ENCODE measurements at places on chromosomes 5 and 9.
A peak's percentile ranks its signal among the peaks of the same experiment; 100 is the strongest.

- DNase-seq = no peak
Observed at GRCh38 chr9:129026442-129027223, 1.5 kb downstream of the SH3GLB2 start.

- no peak for DNase-seq
Observed at GRCh38 chr5:159620853-159621540, 290.7 kb upstream of the IL12B start.

DNA sequence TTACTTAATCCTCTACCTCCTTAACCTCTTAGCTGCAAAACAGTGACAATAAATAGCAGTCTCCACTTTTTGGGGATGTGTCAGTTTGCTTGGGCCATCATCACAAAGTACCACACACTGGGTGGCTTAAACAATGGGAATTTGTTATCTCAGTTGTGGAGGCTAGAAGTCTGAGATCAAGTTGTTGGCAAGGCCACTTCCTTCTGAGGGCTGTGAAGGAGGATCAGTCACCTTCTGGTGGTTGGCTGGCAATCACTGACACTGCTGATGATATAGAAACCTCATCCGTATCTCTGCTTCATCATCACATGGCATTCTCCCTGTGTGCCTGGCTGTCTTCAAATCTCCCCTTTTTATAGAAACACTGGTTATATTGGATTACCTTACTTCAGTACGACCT, 187.1 kb upstream of the TBC1D2 start:
- DNase-seq = no peak

- DNase-seq = no peak
Observed at GRCh38 chr5:77928776-77929300, 152.7 kb upstream of the TBCA start.

DNA sequence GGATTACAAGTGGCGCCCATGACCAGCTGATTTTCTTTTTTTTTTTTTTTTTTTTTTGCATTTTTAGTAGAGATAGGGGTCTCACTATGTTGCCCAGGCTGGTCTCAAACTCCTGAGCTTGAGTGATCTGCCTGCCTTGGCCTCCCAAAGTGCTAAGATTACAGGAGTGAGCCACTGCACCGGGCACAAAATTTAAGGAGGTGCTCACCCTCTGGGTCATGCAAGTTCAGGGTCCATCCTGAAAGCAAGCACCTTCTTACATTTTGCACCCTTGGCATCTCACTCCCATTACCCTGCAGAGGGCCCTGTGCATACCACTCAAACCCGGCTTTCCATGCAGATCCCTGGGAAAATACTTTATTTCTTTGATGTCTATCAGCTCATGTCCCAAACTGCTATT, 95.6 kb upstream of the ADRA1B start:
- no peak for DNase-seq

- DNase-seq = no peak
Observed at GRCh38 chr9:115211413-115212124, 93.6 kb upstream of the TNC start.

DNA sequence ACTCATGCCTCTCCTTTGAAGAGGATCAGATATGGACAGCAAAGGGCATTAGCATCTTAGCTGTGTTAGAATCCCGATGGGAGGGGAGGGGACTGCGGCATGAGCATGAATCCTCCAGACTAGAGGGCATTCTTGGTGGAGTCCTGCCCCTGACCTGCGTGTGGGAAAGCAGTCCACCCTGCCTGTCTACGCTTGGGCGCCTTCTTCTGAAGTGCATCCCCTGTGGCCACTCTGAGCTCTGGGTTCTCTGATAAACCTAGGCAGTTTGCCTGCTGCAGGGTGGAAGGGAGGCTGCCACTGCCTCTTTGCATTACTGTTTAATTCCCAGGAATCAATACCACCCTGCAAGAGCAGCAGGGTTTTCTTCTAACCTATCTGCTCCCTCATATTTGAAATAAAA, 169.3 kb downstream of the INSYN2B start:
- DNase-seq = no peak

DNA sequence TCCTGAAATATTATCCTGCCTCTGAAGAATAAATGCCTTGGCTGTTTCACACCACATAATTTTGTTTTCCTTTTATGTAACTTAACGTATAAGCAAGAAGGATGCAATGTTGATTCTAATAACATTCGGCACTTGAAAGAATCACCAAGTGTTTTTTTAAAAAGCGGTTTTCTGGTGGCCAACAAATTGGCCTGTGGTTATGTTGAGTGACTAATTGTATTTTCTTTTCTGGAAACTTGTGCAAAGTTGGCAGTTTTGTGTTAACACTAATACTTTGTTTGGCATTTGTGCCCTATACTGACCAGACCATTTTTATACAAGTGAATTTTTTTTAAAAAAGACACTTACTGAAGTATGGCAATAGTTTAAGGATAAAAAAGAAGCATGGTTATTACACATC, 452.7 kb downstream of the BNC2 start:
- no peak for DNase-seq

- DNase-seq = no peak
Observed at GRCh38 chr5:62309107-62309506, 3.1 kb downstream of the KIF2A start.

DNA sequence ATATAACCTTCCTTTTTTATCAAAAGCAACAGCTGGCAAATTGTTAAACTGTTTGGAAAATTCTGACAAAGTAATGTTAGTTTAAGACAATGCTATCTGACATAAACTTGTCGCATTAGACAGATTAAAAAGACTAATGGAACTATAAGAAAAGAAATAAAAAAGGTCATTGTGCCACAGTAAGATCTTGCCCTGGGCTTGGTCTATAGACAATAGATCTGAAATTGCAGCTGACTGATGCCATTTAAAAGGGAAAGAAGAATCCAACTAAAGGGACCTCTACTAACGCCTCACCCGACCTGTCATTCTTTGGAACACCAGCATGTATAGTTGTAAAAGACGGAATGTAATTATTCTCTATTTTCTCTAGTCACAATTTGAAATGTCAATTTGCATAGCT, 644.4 kb upstream of the GRAMD2B start:
- DNase-seq = no peak

DNA sequence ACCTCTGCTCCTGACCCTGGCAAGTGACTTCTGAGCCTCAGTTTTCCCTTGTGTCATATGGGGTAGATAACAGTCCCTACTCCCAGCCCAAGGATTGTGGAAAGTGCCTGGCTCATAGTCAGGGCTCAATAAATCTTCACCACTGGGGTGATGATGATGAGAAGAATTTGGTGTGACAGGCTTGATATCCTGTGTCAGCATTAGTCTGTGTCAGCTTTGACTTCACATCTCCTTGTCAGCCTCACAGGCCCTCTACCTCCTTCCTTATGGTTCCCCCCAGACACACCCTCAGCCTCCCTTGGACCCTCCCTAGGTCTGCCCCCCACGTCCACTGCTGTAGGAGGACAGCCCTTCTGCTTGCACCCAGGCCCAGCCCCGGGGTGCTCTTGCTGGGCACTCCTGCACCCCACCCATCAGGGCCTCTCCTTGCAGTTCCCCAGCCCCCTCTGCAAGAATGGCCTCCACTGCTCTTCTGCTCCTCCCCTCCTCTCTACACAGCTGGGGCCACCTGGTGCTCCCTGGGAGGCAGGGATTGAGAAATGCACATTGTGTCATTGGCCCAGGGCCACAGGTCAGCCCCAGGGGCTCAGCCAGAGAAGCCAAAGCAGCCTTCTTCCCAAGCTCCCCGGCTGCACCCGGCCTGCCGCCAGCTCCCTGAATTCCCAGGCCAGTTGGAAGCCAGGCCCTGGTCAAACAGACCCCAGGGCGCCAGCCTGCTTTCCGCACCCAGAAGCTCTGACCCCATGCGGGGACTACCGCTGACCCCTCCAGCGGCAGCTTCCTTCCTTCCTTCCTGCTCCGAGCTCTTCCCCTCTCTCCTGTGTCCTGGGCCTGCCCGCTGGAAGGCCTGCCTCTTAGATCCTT, 7.7 kb downstream of the FGFR4 start:
- no peak for DNase-seq

- peak; percentile 20 for DNase-seq
Observed at GRCh38 chr9:32431940-32432555, 47.6 kb downstream of the ACO1 start.

DNA sequence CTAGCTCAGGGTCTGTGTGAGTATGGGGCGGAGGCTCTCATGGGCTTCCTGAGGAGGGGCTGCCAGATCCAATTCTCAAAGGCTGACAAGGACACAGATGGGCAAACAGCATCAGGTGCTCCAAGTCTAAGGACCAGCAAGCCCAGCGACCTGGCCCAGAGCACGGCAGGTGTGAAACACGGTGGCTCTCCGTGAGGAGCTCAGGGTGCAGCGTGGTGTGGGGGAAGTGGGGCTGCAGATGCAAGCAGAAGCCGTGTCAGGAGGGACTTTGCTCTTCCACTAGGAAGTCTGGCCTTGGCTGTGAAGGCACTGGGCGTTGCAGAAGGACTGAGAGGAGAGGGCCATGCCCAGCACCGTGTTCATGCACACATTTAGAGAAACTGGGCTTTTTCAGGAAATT, 420.0 kb downstream of the GADD45G start:
- no peak for DNase-seq

- no peak for DNase-seq
Observed at GRCh38 chr9:2281803-2282185, 266.6 kb downstream of the SMARCA2 start.

DNA sequence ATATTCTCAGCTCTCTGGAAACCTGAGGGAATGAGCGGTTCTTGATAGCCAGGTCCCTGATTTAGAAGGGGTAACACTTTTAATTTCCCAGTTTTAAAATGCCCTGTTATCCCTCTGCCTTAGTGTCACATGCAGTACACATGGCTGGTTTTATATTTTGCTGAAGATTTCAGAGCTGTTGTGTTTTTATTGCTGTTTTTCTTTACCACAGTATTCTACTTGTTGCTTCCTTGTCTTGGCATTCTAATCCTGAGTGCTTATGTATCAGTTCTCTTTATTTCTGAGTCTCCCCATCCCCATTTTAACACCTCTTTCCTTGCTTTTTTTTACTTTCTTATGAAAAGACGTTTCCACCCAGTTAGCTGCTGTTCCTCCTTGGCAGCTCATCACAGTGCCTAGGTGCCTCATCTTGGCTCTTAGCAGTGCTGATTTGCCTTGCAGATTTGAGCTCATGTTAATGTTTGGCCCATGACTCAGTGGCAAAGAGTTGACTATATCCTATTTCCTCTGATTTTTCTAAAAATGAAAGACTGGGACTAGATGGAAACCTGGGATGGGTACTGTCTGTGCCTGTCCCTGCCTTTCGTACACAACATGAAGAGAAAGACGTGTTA, 3.7 kb downstream of the MTRR start:
- no peak for DNase-seq

DNA sequence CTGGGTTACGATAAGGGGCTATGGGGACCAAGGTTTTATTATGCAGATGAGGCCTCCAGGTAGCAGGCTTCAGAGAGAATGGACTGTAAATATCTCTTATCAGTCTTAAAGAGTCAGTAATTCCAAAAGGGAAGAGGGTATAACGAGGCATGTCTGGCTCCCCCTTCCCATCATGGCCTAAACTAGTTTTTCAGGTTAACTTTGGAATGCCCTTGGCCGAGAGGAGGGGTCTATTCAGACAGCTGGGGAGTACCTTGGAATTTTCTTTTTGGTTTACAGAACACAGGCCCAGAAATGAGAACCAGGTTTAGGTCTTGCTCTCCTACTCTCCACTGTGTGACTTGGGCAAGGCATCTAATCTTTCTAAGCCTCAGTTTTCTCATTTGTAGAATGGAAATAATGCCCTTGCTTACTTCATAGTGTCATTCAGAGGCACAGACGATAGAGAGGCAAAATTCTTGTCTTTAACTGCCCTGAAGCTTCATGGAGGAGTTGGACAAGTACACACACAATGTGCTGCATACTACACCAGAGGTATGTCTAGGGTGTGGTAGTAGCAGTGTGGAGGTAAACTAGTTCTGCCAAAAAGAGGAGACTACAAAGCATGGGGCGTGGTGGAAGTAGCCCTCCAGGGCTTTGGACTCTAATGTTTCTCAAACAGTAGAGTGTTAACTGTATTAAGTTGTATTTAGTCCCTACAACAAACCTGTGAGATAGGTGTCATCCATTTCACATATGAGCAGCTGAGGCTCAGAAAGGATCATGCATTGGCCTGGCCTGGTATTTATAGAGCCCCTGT, 45.5 kb downstream of the IRF1 start:
- DNase-seq = no peak

GRCh38 chr9:115225459-115226116, 107.6 kb upstream of the TNC start:
- no peak for DNase-seq

DNA sequence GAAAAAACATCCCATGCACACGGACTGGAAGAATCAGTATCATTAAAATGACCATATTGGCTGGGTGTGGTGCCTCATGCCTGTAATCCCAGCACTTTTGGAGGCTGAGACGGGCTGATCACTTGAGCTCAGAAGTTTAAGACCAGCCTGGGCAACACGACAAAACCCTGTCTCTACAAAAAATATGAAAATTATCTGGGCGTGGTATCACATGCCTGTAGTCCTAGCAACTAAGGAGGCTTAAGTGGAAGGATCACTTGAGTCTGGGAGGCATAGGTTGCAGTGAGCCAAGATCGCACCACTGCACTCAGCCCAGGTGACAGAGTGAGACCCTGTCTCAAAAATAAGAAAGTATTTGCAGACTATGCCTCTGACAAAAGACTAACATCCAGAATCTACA, 68.4 kb downstream of the TTC39B start:
- no peak for DNase-seq

DNA sequence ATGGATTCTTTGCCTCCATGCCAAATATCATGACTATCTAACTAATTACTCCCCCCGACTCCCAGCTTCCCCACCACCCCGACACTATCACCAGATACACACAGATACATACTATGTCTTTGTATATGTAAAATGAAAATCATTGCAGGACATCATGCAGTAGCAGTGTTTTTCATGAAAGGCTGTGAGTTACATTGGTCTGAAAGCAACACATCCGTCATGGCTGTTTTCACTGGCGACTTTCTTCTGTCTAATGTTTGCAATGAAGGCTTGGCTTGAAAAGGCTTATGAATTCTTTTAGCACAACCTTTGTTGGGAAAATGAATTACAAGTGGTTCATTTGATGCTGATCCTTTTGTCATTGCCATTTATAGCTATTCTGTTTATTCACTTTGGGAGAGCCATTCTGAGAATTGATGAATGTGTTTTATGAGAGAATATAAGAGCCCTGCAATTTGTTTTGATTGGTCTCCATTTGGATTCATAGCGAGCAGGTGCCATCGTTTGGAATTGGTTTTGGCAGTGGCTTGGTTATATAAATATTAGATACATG, 103.4 kb downstream of the PIP5K1B start:
- DNase-seq = no peak

- no peak for DNase-seq
Observed at GRCh38 chr9:101668421-101668820, 70.0 kb downstream of the GRIN3A start.

- DNase-seq = no peak
Observed at GRCh38 chr9:133102190-133103021, 18.6 kb downstream of the RALGDS start.
